ENCODE measurements at places on chromosomes 16 and 17. TPM values are rescaled to one million over a fixed set of nuclear protein-coding genes. Genes with fewer than 3 reads are reported as not detected.
A peak's percentile ranks its signal among the peaks of the same experiment; 100 is the strongest.

DNA sequence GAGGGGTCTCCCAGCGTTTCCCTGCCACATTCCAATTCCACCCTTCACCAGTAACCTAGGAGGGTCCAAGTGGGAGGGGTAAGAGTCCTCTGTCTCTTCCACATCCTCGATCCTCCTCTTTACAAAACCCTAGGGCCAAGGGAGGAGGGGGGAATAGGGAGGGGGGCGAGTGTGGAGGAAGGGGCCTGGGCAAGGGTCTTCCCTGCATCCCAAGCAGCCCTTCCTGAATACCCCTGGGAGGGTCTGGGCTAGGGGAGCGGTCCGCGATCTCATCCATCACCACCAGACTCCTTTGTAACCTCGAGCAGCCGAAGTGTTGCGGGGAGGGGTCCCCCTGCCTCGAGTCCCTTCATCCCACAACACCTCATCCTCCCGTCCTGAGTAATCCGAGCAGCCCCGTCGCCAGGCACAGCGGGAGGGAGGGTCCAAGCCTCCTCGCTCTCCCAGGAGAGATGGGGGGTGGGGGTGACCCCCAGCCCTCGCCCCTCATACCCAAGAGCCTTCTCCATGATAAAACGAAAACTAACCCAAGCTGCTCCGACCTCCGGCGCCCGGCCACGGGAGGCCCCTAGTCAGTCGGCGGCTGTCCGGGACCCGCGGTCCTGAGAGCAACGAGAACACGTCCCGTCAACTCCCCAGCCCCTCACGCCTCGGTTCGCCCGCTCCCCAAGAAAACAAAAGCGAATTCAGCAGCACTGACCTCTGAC is 502 bp downstream of the SMPD3 start:
- H3K36me3 ChIP-seq, result no peaks in the 10 kb centered on the region
- DNase-seq, result peak; percentile 23
- H3K27ac ChIP-seq, result no peak overlapping the region
- peak overlapping the region; percentile 53 for H3K4me3 ChIP-seq
- H3K4me1 ChIP-seq, result no peaks in the 10 kb centered on the region
- H3K27me3 ChIP-seq, result no peaks in the 10 kb centered on the region

- DNase-seq, result no peak
- no peak overlapping the region for H3K27ac ChIP-seq
- H3K4me1 ChIP-seq, result no peaks in the 10 kb centered on the region
- H3K27me3 ChIP-seq, result peaks cover 17% of the 10 kb centered on the region
- no peaks in the 10 kb centered on the region for H3K36me3 ChIP-seq
- H3K4me3 ChIP-seq, result no peak overlapping the region
Observed at GRCh38 chr17:8060274-8060673, 21.4 kb downstream of the ALOX15B start.

- no peaks in the 10 kb centered on the region for H3K36me3 ChIP-seq
- no peak overlapping the region for H3K27ac ChIP-seq
- no peak overlapping the region for H3K4me3 ChIP-seq
- H3K4me1 ChIP-seq, result no peaks in the 10 kb centered on the region
- H3K27me3 ChIP-seq, result no peaks in the 10 kb centered on the region
Observed at GRCh38 chr16:83711069-83711468, 96.7 kb upstream of the HSBP1 start.

DNA sequence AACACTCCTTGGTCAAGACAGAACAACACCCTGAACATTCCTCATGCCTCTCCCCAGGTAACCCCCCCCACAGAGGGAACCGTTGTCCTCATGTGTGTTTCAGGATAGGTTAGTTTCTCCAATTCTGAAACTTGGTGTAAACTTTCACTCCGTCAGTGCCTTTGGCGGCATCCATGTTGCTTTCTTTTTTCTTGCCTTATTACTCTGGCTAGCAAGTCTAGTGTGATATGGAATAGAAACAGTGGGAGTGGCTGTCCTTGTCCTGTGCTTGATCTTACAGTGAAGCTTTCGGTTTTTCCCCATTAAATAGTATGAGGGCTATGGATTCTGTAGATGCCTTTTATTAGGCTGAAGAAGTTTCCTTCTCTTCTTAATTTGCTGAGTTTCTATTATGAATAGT is 35.7 kb upstream of the GNG13 start:
- H3K4me1 ChIP-seq, result no peaks in the 10 kb centered on the region
- no peak overlapping the region for H3K4me3 ChIP-seq
- H3K36me3 ChIP-seq, result no peaks in the 10 kb centered on the region
- no peak for DNase-seq
- H3K27ac ChIP-seq, result no peak overlapping the region

GRCh38 chr17:29179232-29180033 is 765 bp downstream of the MYO18A start:
- peak overlapping the region; percentile 70 for H3K4me3 ChIP-seq
- peak overlapping the region; percentile 98 for H3K27ac ChIP-seq
- no peaks in the 10 kb centered on the region for H3K4me1 ChIP-seq
- H3K36me3 ChIP-seq, result no peaks in the 10 kb centered on the region
- peak; percentile 98 for DNase-seq

- DNase-seq, result no peak
- no peaks in the 10 kb centered on the region for H3K27me3 ChIP-seq
- H3K4me3 ChIP-seq, result no peak overlapping the region
- H3K27ac ChIP-seq, result no peak overlapping the region
Observed at GRCh38 chr16:82882226-82882625, 255.5 kb downstream of the CDH13 start.

The RAB26 gene
- total RNA-seq, result 14.6 TPM

The NPTX1 gene
- total RNA-seq, result not detected

DNA sequence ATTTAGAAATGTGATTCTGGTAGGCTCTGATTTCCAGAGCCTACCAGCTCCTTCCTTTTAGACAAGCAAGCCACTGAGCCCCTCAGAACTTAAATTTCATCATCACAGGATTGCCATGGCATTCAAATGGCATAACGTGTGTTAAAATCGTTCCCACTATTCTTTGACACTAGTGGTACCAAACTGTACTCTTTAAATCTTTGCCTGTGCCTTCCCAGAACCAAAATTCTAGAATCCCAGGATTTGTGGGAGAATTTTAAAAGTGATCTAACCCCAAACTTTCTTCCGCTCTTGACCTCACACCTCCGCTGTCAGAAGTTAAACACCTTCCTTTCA is 287 bp upstream of the INTS2 start:
- no peaks in the 10 kb centered on the region for H3K27me3 ChIP-seq
- H3K27ac ChIP-seq, result peak overlapping the region; percentile 75
- DNase-seq, result no peak
- peaks cover 4% of the 10 kb centered on the region for H3K4me1 ChIP-seq

DNA sequence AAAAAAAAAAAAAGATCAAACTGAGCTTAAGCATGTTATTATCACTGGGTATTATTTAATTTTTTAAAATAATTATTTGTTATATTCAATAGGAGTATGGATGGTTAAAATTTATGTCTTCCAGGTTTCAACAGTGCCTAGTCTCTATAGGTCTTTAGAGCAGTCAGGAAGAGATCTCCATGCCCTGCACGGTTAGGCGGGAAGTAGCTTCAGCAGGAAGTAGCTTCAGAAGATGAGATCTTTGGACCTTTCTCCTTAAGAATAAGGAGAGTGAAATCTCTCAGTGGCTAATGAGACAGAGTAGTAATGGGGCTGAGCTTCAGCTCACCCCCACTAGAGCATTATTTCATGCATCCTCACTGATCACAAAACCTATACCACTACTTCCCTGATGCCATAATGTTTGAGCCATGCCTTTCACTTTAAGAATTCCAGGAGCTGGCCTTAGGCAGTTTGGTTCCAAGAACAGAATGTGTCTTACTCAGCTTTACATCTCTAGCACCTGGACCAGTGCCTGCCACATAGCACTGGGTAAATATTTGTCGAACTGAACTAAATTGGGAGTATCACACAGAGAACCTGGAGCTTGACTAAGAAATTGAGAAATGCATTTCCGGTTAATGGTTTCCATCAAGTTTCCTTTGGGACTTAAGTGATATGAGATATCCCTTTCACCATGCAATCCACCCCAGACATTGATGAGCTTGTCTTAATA is 43.5 kb downstream of the SCPEP1 start:
- no peak overlapping the region for H3K4me3 ChIP-seq
- no peak overlapping the region for H3K27ac ChIP-seq
- no peaks in the 10 kb centered on the region for H3K36me3 ChIP-seq
- DNase-seq, result no peak

DNA sequence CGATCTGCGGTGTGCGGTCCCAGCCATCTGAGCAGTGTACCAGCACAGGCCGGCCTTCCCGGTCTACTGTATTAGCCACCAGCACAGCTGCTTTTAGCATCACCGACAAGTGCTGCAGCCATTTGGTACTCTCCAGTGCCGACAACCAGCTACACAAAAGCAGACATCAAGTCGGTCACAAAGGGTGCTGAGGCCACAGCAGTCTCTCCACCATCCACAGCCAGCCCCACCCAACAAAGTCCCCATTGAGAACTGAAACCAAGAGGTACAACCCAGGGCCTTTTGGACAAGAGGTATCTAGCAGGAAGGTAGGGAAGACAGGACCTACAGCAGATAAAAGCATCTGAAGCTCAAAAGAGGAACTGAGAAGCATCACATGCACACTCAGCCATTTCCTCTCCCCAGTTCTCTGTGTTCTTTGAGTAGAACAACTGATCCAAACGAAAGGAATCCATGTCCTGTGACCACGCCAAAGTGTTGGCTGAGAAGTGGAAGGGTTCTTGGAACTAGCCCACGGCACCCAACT is 9.5 kb downstream of the MTMR4 start:
- H3K36me3 ChIP-seq, result peaks cover 20% of the 10 kb centered on the region
- no peak for DNase-seq
- H3K27ac ChIP-seq, result peak overlapping the region; percentile 9
- H3K27me3 ChIP-seq, result no peaks in the 10 kb centered on the region
- peaks cover 23% of the 10 kb centered on the region for H3K4me1 ChIP-seq
- H3K4me3 ChIP-seq, result no peak overlapping the region
